Neural progenitor cell (in vitro differentiated cells): ENCODE measurements at places on chromosomes 1 and 21. TPM values are rescaled to one million over a fixed set of nuclear protein-coding genes. Genes with fewer than 3 reads are reported as not detected.
A peak's percentile ranks its signal among the peaks of the same experiment; 100 is the strongest.

DNA sequence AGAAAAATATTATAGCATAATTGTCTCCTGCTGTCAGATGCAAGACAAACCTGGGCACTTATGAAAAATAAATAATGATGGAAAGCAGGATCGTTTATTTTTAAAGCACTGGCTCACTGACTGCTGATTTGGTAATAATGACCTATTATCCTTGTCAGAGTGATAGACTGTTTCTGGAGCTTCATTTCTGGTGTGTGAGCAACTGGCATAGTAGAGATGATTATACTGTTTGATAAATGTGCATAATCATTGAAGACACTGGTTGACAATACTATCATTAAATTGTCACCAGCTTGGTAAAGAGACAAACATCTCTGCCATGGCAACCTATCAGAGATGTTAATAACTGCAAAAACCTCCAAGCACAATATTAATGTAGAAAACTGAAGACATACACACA, 179.9 kb upstream of the ZNF644 start:
- DNase-seq = no peak

DNA sequence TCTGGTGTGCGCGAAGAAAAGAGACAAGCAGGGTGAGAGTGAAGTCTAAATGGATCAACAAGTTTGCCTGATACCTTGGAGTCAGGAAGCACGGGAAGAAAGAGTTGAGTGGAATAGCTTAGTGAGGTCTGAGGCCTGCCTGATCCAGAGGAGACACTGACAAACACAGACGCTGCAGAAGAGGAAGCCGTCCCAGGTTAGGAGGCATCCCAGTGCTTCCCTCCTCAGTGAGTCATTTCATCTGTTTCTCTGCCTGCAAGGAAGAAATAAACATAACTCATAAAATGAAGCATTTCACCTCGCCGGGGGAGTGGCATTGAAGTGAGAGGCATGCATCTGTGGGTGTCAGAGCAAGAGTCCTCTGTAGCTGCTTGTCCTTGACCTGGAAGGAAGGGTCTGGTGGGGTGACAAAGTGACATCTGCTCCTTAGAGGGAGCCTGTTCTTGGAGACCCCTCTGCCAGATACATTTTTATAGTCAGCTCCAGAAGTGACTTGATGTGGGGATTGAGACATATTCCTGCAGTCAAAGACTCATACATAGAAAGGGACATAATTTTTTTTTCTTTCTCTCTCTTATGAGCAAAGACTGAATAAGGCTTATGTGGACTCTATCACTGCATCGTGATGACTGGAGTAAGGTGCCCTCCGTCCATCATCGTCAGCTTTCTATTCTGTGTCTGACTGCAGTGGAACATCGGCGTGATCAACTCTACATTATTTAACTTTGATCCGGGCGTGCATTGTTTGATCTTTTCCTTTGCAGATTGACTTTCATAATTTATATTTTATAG, 256.7 kb downstream of the KIF26B start:
- no peak for DNase-seq

- DNase-seq = no peak
Observed at GRCh38 chr21:27715131-27715530, 748.2 kb upstream of the ADAMTS5 start.

- no peak for DNase-seq
Observed at GRCh38 chr1:119635811-119636390, 12.2 kb downstream of the ZNF697 start.

DNA sequence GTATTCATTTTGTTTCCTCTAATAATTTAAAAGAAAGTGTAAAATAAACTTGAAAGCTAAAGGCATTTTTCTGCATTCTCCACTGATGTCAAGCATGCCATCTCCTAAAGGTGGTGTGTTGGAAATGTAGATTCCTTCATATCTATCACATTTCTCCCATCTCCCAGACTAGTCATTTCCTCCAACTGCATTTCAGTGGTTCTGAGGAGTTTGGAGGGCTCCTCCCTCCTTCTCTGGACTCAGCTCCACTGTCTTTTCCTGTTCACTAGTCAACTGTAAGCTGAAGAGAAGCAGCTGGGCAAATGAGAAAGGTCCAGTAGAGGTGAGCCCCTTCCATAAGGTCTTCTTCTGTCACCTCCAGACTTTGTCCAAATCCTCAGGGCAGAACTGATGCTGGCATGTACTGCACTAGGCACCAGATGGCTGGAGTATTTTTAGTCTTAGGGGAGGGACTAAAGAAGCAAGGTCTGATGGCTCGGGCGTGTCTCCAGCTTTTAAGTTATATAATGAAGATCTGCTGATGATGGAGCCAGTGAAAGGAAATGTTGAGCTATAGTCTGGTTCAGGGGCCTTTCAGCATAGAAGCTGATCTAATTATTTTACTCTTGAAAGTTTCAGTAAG, 186.1 kb downstream of the NTNG1 start:
- DNase-seq = no peak

DNA sequence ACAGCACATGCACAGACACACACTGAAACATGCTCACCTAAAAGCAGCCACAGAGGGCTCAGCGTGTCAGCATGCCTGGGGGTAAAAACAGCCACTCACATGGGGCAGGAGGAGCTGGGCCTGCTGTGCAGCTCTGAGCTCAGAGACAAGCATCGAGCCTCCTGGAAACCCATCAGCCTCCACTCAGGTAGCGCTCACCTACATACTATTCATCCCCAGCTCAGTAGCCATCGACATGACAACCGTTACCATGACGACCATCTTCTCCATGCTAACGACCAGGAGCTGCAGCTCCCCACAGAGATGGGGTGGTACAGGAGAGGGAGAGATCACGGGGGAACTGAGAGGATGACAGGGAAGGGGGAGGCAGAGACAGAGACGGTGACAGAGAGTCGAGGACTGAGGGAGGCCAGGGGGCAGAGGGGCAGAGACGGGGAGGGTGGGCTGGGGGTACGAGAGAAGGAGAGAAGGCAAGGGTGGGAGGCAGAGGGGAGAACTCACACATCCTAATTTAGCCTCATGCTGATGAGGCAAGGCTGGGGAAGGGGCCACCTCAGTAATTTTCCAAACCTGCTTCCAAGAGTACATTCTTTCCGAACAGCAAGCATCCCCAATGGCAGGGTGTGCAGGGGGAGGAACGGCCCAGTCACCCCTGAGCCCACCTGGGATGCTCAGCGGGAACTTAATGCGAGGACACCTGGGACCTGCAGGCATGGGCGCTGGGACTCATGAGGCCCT, 28.4 kb downstream of the SDC3 start:
- peak; percentile 69 for DNase-seq

- no peak for DNase-seq
Observed at GRCh38 chr1:43237121-43237520, 32.7 kb upstream of the TMEM125 start.

- peak; percentile 46 for DNase-seq
Observed at GRCh38 chr21:42315296-42315891, at the start of gene TFF3. Gene TFF3, minus strand, starts transcription at chr21:42315409. Its CDS starts 35 bp downstream, at chr21:42315374.

DNA sequence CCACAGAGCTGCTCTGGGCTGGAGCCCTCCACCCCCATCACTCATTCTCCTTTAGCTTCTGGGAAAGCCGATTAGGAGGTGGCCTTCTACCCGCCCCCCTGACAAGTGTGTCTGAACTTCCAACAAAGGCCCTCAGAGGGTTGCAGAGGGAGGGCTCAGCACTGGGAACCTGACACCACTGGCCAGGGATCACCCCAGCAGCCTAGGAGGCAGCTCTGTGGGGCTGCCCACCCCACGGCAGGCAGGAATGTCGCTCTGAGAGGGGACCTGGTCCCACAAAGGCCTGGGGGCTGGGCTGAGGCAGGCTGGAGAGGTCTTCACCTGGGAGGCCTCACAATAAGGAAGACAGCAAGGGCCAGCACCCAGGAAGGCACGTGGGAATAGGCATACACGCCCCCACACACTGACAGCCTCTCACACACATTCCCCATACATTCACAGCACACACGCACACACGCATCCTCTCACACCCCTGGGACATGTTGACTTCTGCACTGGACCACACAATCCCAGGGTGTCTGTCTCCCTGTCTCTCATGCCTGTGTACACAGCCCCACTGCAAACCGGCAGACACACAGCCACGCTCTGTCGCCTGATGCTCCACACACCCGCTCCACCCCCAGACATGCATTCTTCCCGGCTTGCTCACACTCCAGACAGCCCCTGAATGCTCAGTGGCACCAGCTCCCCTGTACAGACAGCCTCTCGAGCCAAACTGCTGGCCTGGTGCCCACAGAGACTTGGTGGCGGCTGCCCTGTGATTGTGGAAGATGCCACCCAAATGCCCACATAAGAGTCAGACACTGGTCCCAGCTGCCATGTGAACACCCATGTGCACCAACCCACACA, 30.7 kb downstream of the DMBX1 start:
- DNase-seq = peak; percentile 92

GRCh38 chr1:112242470-112242869, 153.5 kb upstream of the CTTNBP2NL start:
- no peak for DNase-seq

- DNase-seq = no peak
Observed at GRCh38 chr1:15476927-15477326, 1.0 kb downstream of the CELA2B start.

DNA sequence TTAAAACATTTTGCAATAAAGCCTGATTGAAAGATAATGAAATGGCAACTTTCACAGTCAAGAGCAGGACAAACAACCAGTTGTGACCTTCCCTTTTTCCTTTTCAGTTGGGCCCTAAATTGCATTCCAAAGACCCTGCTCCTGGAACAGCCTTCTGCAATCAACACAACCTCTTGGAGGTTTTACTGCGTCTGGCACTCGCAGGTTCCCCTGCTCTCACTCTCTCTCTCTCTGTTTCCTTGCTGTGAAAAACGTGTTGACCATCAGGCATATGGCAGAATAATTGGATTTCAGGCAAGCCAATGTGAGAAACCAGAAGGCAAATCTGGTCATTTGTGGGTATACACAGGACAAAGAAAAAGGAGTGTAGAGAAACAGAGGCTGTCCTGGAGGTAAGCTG, 23.2 kb downstream of the SLC44A5 start:
- peak; percentile 4 for DNase-seq

DNA sequence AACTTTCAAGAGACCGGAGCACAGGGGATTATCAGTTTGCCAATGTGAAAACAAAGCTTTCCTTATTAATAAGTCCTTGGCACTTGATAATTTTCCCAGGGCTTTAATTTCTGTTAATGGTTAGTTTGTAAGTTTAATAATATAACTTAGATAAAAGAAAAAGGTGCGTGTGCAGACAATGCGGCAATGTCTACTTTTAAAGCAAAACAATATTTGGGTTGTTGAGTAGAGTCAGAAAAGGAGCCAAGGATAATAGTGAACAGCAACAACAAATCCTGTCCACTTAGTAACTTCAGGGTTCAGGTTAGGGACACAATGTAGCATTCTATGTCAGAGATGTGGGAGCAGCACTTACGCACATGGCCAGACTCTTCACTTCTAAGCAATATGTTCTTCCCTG, 469.6 kb upstream of the NFIA start:
- no peak for DNase-seq

DNA sequence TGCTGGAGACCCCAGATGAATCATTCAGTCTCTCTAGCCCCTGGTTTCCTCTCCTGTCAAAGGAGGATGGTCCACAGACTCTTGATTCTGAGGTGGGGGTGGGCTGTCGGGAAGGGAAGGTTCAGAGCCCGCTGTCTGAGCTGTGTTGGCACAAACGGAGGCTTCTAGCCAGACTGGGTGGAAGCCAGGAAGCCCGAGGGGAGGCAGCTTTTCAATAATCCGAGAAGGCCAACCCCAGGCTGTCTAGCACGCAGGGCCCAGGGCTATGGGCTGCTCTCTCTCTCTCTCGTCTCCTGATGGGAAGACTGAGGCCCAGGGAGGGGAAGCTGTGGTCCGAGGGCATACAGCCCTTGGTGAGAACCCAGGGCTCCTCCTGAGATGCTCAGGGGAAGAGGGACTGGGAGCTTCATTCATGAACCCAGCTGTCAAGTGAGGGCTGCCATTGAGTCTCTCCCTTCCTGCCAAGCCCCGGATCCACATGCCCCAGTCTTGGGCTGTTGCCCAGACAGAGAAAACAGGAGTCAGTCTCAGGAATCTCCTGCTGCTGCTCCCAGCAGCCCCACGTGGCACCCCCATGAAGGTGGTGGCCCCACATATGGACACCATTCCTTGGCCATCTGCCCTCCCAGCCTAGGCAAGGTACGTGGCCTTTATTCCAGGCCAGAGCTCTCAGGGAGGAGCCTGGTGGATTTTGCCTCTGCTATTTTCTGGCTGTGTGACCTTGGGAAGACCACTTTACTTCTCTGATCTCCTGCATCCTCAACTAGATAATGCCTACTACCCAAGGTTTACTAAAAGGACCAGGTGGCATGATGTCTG, 44.4 kb downstream of the RAP1GAP start:
- DNase-seq = no peak

DNA sequence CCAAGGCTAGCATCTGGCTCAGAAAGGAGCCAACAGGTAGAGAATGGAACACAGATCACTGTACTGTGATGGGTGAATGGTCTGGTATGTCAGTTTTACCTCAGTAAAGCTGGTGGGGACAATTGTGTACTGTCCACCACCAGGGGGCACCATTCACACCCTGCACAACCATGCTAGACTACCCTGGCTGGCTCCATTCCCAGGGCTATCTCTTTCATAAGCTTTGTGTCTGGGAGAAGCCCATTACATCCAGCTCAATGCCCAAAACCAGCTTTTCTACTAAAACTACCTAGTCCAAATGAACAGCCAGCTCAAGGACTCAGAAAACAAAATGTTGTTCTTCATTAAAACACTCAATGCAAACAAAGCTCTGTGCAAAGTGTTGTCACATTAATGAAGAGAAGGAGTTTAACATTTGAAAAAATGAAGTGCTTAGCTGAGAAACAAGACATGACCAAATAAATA, 62.0 kb upstream of the RASAL2 start:
- peak; percentile 93 for DNase-seq

ERG gene
- total RNA-seq = 0.09 TPM in 1 of 2 replicates, not detected in the other

ZNF672 gene
- 16.9 and 35.5 TPM in 2 replicates for total RNA-seq

MTR gene
- total RNA-seq = 19.7 and 27.3 TPM in 2 replicates

OR2M2 gene
- not detected in 2 replicates for total RNA-seq

CYP4X1 gene
- 0.17 and 0.19 TPM in 2 replicates for total RNA-seq

GPR37L1 gene
- 0.06 TPM in 1 of 2 replicates, not detected in the other for total RNA-seq

TNFRSF18 gene
- total RNA-seq = not detected in 2 replicates
